NT2/D1 (cell line): ENCODE measurements at places on chromosomes 11 and 22.

- DNase-seq: no peak
These were observed 10.9 kb downstream of the MTCH2 start for GRCh38 chr11:47631473-47631872.

GRCh38 chr22:47786650-47787290 is 1024.3 kb downstream of the TBC1D22A start:
- DNase-seq: no peak

GRCh38 chr11:69444381-69445130 is 36.9 kb upstream of the LINC01488 start:
- no peak for DNase-seq

GRCh38 chr11:128616161-128616560 is 28.8 kb upstream of the ETS1 start:
- DNase-seq: no peak

DNA sequence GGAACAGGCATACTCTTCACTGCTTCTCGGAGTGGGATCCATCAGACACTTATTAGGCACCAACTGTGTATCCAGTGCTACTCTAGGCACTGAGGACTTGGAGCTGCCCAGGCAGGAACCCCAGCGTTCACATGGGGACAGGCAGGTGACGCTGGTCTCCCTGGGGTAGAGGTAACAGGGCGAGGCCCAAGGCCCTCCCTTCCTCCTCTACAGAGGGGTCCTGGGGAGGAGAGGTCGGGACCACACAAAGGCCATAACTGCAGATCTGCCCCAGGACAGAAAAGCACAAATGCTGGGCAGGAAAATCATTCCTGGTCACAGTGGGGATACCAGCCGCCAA is 262.2 kb downstream of the BRD1 start:
- DNase-seq: no peak
